Stromal cell of bone marrow (primary cell): ENCODE measurements at places on chromosomes 13 and 19.
A peak's percentile ranks its signal among the peaks of the same experiment; 100 is the strongest.

GRCh38 chr13:66546534-66547379, 683.4 kb downstream of the PCDH9 start:
- DNase-seq, result peak; percentile 30

DNA sequence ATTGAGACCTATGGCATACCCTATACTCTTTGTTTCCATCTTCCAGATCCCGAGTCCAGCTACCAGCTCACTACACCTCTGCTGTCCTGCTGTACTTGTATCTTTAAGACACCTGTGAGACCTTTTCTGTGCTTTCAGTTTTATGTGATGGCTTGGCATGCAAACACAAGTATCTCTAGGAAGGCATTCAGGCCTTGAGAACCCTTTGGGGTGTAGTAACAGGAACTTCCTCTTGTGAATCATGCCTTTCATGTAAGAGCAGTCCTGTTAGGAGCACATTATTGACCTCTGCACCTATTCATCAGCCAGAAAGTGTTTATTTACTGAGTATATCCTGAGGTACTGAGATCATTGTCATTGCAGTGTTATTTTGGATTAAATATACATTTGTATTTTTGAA, 87.0 kb upstream of the HTR2A start:
- no peak for DNase-seq

DNA sequence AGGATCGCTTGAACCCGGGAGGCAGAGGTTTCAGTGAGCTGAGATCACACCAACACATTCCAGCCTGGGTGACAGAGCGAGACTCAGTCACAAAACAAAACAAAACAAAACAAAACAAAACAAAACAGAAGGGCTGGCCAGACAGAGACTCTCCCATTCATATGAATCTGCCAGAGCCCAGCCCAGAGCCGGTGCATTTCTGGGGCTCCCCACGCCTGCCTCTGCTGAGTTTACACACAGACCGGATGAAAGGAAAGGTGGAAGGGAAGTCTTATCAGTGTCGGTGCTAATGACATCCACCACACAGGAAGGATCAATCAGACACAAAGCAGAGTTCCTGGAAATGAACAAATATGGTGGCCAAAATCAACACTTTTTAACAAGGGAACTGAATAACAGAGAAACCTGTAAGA, 6.8 kb downstream of the TRAPPC6A start:
- DNase-seq, result no peak

DNA sequence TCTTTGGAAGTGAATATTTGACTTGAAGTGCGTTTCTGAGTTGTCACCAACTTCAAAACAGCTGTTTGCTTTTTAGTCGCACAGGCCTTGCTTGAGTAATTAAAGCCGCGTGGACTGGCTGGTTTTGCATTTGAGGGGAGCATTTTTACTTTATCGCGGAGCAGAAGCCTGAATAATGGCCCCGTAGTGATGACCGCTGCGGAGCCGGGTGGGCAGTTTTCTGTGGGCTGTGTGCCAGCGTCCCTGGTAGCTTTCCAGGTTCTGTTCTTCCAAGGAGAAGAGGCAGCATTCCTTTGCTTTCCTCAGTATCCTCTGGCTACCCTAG, 1.1 kb downstream of the NAA16 start:
- DNase-seq, result no peak

GRCh38 chr13:41995946-41996345, 35.0 kb upstream of the VWA8 start:
- DNase-seq, result peak; percentile 9

DNA sequence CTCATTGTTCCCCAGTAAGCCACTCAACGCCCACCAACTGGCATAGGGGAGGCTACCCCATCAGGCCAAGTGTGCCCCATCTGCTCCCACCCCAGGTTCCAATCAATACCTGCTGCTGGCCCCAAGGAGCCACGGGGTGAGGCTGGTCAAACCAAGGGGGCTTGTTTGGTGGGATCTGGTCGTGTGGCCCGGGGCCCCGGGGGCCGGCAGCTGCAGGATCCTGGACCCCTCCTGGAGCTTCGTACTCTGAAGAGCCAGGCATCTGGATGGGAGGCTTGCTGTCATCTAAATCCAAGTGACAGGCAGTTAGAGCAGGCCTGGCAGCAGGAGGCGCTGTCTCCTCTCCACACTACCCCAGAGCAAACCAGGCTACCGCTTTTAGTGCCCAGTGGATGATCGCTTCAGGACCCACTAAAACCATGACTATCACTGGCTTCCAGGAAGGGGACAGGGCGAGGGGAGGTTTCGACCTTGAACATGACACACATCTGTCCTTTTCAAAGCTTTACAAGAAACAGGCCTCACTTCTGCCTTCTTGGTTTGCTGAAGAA, 14.2 kb downstream of the CHERP start:
- no peak for DNase-seq

- DNase-seq, result no peak
These were observed 41.8 kb downstream of the SACS start for GRCh38 chr13:23391752-23392151.

GRCh38 chr19:33176670-33177416, 17.3 kb upstream of the LRP3 start:
- peak; percentile 91 for DNase-seq

GRCh38 chr13:101660711-101661110, 208.2 kb downstream of the ITGBL1 start:
- DNase-seq, result no peak

DNA sequence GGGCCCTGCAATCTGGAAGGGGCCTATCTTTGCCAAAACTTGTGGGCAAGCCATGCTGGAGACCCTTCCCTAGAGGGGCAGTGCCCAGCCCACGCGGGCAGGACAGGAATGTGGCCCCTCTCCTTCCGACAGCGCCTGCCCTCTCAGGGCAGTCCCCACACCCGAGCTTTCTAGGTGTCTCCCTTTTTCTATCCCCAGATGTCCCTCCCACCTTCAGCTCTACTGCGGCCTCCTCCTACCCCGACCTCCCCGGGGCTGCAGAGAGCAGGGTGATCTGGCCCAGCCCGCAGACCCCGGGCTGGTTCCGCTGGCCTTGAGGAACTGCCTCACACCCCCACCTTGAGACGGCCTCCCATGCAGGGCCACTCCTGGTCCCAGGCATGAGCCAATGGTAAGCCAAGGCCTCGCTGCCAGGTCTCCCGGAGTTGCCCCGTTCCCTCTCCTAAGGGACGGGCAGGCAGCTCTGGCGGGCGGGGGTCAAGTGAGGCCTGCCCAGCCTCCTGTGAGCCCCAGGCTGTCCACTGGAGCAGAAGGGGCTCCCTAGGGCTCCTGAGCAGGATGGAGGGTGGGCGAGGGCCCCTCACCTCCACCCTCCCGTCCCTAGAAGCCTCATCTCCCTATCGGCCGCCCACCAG, 39.7 kb downstream of the KLF2 start:
- no peak for DNase-seq

- DNase-seq, result no peak
These were observed 1089.4 kb upstream of the MIR17HG start for GRCh38 chr13:90258129-90258528.

GRCh38 chr19:16355293-16356043, 30.8 kb downstream of the KLF2 start:
- DNase-seq, result no peak

GRCh38 chr13:33771296-33771695, 46.7 kb upstream of the RFC3 start:
- DNase-seq, result no peak

DNA sequence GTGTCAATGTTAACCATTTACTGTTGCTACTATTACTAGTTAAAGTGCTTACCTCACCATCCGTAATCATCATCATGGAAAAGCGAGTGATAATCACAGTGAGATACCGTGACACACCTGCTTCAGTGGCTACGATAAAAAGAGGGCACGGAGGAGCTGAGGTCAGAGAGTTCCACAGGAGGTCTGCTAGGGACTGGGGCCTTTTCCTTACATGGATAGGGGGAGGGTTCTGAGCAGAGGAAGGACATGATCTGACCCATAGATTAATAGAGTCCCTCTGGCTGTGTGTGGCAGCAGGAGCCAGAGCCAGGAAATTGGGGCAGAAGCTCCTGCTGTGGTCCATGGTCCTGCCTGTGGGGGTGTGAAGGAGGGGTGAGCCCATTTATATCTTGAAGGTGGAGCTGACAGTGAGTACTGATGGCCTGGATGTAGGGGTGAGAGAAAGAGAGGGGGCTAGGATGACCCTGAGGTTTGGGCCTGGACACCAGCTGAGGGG, 136.7 kb downstream of the SIPA1L3 start:
- no peak for DNase-seq

DNA sequence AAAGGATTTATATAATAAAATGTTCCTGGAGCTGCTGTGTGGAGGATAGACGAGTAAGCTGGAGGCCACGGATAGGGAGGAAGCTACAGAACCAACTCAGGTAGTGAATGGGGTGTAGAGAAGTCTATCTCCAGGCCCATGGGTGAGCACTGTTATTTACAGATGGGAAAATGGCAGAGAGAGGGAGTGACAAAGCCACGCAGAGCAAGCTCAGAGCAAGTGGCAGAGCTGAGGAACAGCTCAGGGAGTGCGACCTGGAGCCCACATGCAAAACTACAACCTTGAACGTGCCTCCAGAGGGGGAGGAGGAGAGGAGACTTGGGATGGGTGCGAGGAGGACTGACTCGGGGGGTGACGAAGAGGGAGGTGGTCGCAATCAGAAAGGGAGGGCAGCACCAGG, 13.4 kb upstream of the RSPH6A start:
- DNase-seq, result no peak

DNA sequence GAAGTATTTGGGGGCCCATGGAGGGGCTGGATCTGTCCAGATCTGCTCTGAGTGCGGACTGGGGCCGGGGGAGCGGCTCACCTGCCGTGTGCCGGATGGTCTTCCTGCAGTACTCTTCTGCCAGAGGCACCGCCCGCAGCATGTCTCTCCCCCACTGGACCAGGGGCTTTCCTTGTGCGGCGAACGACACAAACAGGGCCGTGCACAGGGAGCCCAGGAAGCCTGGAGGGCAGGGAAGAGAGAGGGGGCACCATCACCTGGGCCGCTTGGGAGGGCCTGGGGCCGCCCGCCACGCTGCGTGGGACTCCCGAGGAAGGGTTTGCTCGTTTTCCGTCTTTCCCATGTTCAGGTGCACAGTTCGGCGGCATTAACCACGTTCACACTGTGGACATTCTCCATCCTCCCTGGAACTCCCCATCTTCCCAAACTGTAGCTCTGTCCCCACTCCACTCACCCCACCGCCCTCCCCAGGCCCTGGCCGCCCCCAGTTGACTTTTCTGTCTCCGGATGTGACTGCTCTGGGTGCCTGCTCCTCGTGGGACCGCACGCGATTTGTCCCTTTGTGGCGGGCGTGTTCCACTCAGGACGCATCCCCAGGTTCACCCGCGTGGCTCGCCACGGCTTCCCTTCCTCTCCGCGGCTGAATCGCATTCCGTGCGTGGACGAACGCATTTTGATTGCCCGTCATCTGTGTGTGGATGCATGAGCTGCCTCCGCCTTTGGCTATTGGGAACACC, 24.2 kb downstream of the ADPRHL1 start:
- DNase-seq, result no peak

DNA sequence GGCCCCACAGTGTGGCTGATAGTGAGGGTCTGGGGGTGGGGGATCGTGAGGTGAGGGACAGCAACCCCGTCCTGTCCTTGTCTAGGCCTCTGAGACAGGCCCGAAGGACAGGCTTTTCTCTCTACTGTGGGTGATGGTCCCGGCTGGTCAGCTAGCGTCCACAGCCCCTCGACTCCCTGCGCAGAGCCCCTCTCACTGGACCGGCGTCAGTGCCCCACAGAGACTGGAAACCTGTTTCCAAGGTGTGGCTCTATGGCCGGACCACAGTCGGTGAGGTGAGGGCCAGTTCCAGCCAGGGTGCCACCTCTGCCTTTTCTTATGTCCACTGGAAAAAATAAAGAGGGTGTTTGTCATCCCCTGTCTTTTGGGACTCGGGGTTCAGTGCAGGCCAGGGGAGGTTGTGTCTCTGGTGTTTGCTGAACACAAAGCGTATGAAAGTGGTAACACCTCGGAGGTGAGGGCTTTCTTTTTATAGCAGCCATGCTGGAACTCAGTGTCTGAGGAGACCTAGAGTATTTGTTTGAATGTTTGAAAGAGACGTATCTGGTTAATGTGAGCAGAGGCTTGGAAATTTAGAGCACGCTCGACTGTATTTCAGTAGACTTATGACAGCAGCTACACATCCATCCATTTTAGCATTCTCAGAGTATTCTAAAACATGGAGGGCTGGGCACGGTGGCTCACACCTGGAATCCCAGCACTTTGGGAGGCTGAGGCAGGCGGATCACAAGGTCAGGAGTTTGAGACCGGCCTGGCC, 22.8 kb downstream of the ATP11A start:
- no peak for DNase-seq

- no peak for DNase-seq
These were observed 1.3 kb downstream of the RPS28 start for GRCh38 chr19:8322638-8322997.

DNA sequence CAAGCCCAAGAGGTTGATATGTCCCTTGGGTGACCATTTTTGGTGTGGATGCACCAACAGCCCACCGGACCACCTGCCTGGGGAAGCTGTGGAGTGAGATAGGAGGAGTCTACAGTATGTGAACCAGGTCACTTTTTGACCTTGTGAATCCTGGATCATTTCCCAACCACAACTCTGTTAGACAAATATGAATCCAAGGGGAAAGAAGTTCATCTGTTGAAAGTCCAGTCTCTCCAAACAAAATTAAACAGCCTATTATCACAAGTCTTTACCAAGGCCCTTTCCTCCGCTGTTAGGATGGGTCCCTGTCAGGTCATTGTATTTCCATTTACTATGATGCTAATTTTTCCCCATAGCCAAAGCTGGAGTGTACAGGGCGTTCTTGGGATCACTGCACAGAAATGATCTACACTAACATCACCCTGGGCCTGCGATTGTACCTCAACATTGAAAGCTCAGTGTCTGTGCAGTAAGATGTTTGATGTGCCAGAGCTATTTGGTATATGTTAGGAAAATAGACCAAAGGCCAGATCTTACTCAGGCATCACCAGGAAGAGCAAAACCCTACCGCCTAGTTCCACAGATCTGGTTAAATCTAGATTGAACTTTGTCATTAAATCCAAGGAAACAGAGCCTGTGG, 117.1 kb downstream of the STARD13 start:
- peak; percentile 14 for DNase-seq

GRCh38 chr19:58519087-58519354, 589 bp downstream of the ZBTB45 start:
- DNase-seq, result peak; percentile 54

GRCh38 chr13:20826843-20827560, 53.2 kb upstream of the EEF1AKMT1 start:
- DNase-seq, result no peak
